ENCODE measurements at places on chromosomes 2 and 18. TPM values are rescaled to one million over a fixed set of nuclear protein-coding genes. Genes with fewer than 3 reads are reported as not detected.

DNA sequence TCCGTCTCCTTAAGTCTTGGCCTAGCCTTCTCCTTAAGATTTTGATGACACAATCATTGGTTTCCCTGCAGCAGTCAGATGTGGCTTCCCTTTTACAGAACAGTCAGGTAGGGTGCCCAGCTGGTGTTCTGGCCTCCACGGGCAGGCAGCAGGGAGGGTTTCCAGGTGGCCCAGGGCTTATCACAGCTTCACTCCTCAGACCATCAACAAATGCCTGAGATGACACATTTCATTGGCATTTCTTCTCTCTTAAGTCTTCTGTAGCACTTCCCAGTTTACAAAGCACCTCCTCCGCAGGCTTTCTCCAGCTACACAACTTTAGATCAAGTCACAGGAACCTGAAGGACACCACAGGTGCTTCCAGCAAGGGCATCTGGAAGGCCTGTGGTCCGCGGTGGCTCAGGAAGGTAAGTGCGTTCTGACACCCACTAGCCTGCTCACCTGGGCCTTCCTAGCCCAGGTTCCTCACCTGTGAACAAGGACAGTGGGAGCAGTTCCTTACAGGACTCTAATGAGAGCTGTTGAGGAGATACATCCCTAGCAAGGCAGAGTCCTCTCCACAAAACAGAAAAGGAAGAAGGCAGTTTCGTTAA lies 37.6 kb downstream of the PTPN18 start:
- DNase-seq = no peak

- no peak for DNase-seq
These were observed 474.9 kb upstream of the MC4R start for GRCh38 chr18:60847517-60847916.

DNA sequence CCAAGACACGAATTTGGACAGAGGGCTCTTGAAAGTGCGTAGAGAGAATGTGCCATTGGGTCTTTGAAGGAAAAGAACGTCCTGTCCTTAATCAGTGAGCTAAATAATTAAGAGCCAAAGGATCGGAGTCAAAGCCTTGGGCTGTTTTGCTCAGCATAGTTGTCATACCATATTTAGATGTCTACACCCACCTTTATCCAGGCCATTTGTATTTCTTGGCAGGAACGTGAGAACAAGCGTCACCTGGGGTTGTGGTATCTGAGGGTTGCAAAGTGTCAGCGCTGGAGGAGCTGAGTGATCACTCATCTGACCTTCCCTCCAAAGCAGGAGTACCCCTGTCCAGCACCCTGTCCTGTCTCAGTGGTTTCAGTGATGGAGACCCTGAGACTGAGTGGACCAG lies 4.5 kb downstream of the LPIN1 start:
- no peak for DNase-seq

- DNase-seq = no peak
These were observed 255.3 kb upstream of the AGAP1 start for GRCh38 chr2:235238537-235238936.

GRCh38 chr18:59189008-59189407 lies 30.9 kb upstream of the GRP start:
- no peak for DNase-seq

- no peak for DNase-seq
These were observed 29.1 kb upstream of the CPS1 start for GRCh38 chr2:210527286-210527685.

DNA sequence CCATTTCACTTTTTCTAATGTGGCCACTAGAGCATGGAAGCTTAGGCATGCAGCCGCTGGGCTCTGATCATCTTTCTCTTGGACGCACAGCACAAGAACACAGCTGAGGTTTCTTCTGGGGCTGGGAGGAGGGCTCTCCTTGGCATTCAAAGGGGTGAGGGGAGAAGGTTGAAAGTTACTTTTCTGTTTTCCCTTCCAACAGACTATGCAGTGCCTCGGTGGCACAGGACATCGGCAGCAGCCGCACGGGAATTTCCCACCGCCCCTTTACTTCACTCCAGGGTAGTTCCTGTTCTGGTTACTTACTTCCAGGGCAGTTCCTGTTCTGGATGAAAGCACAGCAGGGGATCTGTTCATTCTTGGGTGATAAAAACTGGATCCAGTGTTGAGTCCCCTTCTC lies 18.9 kb upstream of the MAL start:
- DNase-seq = no peak

- no peak for DNase-seq
These were observed 170.4 kb downstream of the KCNE4 start for GRCh38 chr2:223222397-223222796.

DNA sequence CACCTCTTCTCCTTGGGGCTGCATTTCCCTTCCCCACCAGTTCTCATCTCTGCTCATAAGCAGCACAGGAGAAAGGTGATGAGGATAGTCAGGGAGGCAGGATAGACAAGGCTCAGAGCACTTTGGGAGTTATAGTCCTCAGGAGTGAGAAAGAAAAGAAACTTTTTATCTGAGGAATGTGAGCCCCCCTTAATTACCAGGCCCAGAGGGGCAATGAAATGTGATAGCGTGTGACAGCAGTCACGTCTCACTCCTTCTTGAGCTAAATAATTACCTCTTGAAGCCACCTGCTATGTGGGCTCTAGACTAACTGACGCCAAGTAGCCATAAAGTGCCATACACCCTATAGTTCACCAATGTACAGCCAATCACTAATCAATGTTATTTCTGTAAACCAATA lies 105.8 kb downstream of the SPP2 start:
- DNase-seq = no peak

DNA sequence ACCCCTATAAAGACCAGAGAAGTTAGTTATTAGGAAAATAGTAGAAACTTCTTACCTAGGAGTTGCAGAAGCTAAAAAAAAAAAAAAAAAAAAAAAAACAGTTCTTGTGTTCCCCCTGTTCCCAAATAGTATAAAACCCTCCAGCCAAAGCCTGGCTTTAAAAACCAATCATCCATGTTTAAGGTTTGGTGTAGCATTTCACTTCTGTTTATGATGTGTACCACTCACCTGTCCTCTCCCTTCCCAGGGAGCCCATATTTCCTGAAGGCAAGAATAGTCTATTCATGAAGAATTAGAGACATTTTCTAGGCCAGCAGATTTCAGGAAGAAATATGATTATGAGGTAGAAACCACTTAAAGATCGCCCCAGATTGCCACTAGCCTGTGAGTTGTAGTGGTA lies 273.6 kb downstream of the SETBP1 start:
- DNase-seq = no peak

GRCh38 chr18:71223486-71223885 lies 934.6 kb downstream of the SOCS6 start:
- DNase-seq = no peak

DNA sequence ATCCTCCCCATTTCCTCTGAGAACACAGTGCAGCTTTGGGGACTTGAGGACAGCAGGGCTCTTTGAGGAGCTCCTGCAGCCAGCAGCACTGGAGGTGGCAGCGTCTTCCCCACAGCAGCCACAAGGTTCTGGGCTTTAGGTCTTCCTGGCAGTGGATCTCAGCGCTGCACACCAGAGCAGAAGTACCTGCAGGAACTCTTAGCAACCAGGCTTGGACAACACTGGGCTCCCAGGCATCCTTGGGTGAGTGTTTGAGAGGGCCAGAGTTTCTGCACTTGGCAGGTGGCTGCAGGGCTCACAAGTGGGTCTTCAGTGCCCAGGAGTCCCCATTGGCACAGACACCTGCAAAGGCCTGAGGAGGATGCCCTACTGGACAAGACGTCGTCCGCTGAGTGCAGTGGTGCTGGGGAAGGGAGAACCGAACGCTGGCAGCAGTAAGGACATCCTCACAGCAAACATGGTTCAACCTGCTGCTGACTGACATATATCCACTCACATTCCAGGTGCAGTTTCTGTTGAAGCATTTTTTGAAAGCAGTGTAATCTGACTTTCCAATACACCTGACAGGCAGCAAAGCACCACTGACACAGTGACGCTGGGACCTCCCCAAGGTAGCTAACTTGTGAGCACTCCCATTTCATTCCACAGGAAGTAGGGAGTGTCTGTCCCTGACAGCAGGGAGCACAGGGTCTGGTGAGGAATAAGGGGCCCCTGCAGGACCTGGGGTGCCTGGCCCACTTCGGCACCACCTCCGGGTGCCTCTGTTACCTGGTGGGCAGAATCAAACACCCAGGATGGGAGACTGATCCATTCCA lies 149.9 kb upstream of the COPS8 start:
- DNase-seq = no peak

DNA sequence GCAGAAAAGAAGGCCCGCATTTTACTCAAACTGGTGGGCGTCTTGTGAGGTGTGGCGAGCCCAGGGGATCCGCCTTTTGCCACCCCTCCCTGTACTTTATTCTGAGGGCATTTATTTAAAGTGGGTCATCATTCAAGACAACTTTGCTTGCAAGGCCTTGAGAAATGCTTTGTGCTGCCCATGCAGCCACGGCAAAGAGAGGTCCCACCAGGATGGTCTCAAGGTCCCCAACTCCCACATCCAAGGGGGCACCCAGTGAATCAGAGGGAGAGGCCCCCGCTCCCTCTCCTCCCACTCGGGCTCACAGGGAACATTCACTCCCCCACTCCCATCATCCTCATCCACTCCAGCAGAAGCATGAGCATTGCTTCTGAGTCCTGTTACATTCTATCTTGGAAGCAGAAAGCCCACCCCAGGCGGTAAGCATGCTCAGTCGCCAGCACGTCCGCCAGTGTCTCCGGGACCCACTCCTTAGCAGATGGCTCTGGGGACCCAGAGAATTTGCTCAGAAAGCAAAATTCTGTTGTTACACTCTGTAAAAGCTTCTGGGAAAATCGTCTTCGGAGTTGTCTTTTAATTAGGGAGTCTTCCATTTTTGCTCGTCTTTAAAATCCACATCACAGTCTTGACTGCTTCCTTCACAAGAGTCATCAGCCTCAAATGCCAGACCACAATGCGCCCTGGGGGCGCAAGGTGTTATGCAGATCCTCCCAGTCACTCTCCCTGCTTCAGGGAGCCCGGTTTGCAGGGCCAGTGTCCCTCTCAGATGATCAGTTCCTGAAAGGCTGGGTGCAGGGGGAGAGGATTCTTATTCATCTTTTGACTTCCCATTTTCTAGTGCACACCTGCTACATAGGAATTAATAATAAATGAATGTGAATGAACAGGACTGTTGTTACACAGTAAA lies 99.4 kb upstream of the NCK2 start:
- DNase-seq = no peak

- no peak for DNase-seq
These were observed 97.2 kb downstream of the PTGR3 start for GRCh38 chr18:75111760-75112159.

- no peak for DNase-seq
These were observed 83.4 kb downstream of the PDK1 start for GRCh38 chr2:172639256-172639655.

DNA sequence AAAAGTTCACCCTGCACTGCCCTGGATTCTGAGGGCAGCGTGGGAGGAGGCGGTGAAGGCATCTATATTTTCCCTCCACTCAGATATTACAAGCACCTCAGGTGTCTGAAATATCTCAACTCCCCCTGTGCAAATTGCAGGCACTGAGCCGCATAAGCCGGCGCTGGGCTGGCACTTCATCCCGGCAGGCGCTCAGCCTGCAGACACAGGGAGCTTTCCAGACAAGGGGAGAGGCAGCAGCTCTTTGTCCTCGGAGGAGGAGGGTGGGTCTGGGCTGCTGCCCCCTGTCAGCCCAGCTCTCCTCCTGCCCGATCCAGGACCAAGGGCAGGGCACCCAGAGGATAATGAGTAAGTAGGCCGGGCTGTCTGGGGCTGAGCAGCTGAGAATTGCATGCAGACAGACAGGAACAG lies 189.3 kb upstream of the MYT1L start:
- DNase-seq = no peak

DNA sequence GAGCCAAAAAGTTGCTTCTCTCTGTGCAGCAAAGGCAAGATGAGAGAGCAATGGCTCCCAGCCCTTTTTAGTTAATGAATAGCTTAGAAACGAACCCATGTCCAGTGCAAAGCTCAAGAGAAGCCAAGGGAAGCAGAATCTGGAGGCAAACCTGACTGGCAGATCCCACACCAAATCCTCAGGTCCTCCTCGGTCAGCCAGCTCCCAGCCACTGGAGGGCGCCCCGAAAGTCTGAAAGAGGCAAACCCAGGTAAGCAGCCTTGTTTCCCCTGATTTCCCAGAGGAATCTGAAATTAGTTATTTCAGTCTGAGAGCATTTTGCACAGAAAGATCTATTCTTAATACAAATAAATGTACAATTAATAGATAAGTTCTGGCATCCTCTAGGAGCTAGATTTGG lies 71.3 kb upstream of the PID1 start:
- peak; percentile 26 for DNase-seq

DNA sequence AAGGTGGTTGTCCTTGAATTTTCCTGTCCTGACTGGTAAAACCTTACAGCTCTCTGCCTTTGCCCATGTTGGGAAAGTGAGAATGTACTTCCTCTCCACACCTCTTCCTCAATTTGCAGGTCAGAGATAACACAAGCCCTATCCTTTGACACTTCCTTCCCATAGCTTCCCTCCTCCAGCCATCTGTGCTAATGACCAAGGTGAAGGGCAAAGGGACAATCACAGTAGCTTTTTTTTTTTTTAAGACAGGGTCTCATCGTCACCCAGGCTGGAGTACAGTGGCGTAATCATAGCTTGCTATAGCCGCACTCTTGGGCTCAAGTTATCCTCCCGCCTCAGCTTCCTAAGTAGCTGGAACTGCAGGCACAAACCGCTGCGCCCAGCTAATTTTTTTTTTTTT lies 24.3 kb upstream of the STPG4 start:
- DNase-seq = no peak

DNA sequence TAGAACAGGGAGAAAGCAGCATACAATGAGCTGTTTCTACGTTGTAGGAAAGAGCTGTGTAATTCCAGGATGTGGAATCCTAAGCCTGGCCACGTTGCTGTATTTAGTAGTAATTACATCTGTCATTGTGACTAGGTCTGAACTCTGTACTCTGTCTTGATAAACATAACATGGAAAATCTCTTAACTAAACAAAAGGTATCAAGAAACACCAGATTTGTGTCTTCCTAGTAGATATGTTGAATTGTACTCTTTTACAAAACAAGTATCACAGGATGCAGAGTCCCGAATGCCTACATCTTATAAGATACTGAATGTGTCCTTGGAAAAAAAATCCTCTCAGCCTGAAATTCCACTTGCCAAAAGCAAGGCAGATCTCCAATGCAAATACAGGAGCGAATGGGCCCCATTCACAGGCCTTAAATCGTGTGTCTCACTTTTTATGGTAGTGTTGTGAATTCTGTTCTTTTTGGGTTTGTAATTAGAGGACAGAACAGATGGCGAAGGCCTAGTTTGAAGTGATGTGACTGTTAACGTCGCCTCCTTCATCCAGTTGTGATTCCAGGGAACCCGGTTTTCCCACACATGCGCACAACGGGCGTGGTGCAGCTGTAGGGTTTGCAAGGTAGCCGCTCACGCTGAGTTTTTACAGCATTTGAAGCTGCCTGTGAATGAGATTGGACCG lies 246.5 kb downstream of the GBX2 start:
- no peak for DNase-seq

ALPI gene
- not detected for total RNA-seq

SLC8A1 gene
- total RNA-seq = 0.07 TPM

TSHZ1 gene
- 5.7 TPM for total RNA-seq

OTOS gene
- not detected for total RNA-seq

MYOM1 gene
- 0.52 TPM for total RNA-seq

CAPN14 gene
- total RNA-seq = not detected

GALR1 gene
- total RNA-seq = not detected

IL1A gene
- total RNA-seq = 0.10 TPM

RFTN2 gene
- not detected for total RNA-seq

SLC9A2 gene
- 1.4 TPM for total RNA-seq

DAW1 gene
- total RNA-seq = 0.20 TPM

HNMT gene
- total RNA-seq = not detected

MAP2 gene
- total RNA-seq = 7.4 TPM

Data from HCT116 (cell line).